Renal cortical epithelial cell (primary cell): ENCODE measurements at places on chromosomes 13 and 19. TPM values are rescaled to one million over a fixed set of nuclear protein-coding genes. Genes with fewer than 3 reads are reported as not detected.

FZR1 gene
- total RNA-seq: 45.1 and 60.3 TPM in 2 replicates

KHSRP gene
- 69.5 and 175 TPM in 2 replicates for total RNA-seq

IZUMO4 gene
- total RNA-seq: 0.89 and 3.5 TPM in 2 replicates

TBXA2R gene
- 0.50 TPM in 1 of 2 replicates, not detected in the other for total RNA-seq

- DNase-seq: no peak
Measured at GRCh38 chr19:15185188-15185587, 15.6 kb downstream of the NOTCH3 start.

DNA sequence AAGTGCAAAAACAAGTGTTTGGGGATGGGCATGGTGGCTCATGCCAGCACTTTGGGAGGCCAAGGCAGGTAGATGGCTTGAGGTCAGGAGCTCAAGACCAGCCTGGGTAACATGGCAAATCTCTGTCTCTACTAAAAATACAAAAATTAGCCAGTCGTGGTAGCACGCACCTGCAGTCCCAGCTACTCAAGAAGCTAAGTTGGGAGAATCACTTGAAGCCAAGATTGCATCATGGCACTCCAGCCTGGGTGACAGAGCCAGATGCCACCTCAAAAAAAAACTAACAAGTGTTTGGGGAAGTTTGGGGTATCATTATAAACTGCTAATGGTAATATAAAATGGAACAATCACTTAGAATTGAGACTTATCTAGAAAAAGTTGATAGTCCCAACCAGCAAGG, 24.6 kb downstream of the XPO4 start:
- DNase-seq: no peak

- DNase-seq: no peak
Measured at GRCh38 chr19:28472843-28473242, 740.1 kb downstream of the UQCRFS1 start.

GRCh38 chr19:33767898-33768413, 28.7 kb upstream of the KCTD15 start:
- no peak for DNase-seq

DNA sequence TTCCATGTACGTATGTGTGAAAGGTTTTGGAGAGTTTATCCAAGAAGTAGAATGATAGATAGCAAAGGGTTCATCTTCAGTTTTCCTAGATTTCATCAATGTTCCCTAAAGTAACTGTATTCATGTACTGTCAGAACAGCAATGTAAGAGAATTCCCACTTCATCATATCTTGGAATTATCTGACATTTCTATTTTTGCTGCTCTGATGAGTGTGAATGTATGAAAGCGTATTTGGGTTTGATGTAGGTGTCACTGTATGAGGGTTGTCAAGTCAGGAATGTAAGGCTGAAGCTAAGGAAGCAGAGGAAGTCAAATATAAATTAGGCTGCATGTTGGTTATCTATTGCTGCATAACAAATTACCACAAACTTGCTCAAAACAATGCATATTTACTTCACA, 7.2 kb upstream of the KATNAL1 start:
- DNase-seq: no peak

DNA sequence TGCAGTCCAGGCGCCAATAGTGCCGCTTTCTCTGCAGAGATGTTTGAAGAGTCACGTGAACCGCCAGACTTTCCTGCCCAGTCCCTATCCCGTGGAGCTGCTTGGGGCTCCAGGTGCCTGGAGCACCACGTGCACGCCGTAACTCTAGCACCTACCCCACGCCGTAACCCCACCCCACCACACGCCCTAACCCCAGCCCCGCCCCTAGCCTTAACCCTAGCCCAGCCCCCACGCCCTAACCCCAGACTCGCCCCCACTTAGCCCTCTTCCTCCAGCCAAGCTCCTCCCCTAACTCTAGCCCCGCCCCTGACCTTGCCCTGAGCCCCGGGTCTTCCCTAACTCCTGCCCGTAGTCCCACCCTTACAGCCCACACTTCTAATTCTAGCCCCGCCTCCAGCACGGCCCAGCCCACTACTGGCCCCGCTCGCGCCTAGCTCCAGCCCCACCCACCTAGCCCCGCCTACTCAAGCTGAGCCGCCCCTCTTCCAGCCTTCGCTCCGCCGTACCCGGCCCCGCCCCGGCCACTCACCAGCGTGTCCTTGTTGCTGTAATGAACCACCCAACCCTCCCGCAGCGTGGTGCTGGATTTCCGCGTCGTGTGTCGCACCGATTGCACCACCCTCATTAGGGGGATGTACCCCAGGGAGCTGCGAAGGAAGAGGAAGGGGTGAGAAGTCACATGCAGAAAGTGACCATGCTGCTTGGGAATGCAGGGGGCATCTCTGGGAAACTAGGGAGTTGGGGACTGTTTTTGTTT, 19.5 kb downstream of the PRKD2 start:
- DNase-seq: peak; percentile 57

GRCh38 chr13:70430256-70430655, 322.0 kb upstream of the KLHL1 start:
- no peak for DNase-seq

DNA sequence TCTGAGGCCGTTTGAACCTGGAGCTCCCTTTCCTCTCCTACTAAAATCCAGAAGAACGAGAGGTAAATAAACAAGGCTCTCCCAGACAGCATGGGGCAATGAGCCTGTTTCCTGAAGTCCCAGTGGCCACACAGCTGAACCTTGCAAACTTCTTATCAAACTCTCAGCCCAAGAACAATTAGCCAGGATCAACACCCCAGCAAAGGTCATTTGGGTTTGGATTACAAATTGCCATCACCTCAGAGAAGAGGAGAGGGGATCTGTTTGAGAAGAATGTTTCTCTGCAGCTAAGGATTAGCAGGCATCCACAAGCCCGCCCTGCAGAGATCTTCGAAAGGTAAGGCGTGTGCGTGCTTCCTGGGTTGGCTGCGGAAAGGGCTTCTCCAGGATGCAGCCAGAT, 201.9 kb upstream of the SOX1 start:
- DNase-seq: no peak

DNA sequence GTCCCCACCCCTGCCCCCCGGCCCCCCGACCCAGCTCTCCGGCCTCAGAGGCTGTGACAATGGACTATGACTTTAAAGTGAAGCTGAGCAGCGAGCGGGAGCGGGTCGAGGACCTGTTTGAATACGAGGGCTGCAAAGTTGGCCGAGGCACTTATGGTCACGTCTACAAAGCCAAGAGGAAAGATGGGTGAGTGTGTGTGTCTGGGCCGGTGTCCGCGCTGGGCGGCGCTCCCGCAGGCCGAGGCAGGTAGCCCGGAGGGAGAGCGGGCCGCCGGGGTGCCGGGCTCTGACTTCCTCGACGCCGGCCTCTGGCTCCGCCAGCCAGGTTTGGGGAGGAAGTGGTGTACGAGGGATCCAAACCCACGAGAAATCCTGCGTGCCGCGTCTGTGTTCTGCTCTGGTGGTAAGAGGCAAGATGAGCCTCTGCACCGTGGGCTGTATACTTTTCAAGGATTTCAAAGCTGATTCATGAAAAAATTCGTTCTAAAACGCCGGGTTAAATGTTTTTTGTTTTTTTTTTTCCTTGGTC, 718 bp downstream of the CDK8 start:
- DNase-seq: peak; percentile 24

DNA sequence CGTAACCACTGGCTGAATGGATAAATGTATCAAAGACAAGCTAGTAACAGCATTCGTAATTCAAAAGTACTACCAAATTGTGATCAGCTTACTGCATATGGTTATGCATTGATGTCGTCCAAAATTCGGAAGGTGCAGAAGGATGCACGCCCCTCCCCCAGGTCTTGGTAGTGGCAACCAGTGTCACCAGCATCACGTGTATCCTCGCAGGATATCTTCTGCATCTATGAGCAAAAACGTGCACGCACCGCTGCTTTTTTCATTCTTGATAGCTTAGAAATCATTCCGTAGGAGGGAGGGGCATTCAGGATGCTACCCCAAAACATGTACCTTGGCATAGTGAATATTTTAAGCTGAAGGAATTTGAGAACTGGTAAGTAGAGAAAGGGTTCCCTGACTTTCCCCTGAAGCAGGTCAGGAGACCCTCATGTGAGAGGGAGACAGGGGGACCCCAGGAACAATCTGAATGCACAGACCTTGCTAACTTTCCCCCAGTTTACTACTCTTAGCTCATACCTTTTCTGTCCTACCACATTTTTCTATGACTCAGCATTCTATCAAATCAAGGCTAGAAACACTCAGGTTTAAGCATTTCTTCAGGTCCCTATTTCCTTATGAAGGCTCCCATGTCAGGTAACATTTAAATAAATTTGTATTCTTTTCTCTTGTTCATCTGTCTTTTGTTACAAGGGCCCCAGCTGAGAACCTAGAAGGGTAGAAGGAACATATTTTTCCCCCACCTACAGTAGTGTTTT, 61.2 kb upstream of the TM9SF2 start:
- DNase-seq: peak; percentile 32

DNA sequence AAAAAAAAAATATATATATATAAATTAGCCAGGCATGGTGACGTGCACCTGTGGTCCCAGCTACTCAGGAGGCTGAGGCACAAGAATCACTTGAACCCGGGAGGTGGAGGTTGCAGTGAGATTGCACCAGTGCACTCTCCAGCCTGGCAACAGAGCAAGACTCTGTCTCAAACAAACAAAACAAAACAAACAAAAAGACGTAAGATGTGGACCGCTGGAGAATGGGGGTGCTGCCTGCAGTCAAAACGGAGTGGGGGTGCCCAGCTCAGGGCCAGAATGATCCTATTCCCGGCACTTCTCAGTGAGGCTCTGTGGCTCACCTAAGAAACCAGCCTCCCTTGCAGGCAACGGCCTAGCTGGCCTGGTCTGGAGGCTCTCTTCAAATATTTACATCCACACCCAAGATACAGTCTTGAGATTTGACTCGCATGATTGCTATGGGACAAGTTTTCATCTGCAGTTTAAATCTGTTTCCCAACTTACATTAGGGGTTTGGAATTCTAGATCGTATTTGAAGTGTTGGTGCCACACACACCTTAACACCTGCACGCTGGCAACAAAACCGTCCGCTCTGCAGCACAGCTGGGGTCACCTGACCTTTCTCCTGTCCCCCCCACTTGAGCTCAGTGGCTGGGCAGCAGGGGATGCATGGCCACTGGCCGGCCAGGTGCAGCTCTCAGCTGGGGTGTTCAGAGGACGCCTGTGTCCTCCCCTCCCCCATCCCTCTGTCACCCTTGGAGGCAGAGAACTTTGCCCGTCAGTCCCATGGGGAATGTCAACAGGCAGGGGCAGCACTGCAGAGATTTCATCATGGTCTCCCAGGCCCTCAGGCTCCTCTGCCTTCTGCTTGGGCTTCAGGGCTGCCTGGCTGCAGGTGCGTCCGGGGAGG, at the start of gene F7:
F7 (plus strand) TSS at position 760 of the 889 bp plus-strand sequence; CDS start at position 811, 51 bp downstream.
- no peak for DNase-seq

- DNase-seq: no peak
Measured at GRCh38 chr13:20754009-20754408, 19.8 kb downstream of the EEF1AKMT1 start.

- peak; percentile 19 for DNase-seq
Measured at GRCh38 chr13:98089246-98089645, 53.6 kb upstream of the FARP1 start.

GRCh38 chr19:13208672-13209483, 58.7 kb downstream of the IER2 start:
- DNase-seq: no peak

DNA sequence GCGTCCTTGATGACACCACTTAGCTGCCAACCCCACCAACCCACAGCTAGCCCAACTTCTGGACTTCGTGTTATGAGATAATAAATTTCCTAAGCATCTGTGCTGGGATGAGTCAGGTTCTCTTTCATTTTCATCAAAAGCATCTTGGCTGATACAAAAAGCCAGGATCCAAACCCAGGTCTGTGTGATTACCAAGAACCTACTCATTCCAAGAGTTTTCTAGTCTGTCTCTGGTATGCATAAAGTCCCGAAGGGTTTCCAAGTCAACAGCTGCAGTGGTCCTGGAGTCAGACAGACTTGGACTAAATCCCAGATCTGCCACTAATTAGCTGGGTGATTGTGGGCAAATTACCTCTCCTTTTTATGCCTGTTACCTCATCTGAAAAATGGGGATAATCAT, 55.5 kb upstream of the SERP2 start:
- peak; percentile 72 for DNase-seq

DNA sequence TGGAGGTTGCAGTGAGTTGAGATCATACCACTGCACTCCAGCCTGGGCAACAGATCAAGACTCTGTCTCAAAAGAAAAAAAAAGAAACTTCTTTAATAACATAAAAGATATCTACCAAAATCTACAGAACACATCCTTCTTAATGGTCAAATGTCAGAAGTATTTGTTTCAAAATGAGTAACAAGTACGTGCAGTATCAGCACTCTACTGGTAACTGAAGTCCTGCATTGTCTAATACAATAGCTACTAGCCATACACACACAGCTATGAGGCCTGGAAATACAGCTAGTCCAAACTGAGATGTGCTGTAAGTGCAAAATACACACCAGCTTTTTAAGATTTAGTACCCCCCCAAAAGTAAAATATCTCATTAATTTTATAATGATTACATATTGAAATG, 88.1 kb downstream of the TSC22D1 start:
- DNase-seq: no peak

DNA sequence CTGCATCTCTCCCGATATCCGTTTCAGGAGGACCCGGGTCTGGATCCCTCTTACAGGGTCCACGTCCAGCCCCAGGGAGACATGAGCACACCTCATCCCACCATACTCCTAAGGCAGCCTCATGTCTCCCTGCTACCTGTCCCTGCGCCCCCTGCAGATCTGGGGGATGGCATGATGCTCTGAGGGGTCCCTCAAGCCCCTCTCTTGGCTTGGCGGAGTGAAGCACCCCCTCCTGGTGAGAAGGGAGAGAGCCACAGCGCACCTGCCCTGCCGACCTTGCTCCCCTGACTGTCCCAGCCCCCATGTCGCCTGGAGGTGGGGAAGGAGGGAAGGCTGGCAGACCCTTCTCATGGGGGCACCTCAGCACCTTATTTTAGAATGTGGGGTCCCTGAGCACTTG, 21.5 kb upstream of the ARHGEF7 start:
- no peak for DNase-seq

- no peak for DNase-seq
Measured at GRCh38 chr13:23560571-23561089, 9.6 kb upstream of the TNFRSF19 start.

DNA sequence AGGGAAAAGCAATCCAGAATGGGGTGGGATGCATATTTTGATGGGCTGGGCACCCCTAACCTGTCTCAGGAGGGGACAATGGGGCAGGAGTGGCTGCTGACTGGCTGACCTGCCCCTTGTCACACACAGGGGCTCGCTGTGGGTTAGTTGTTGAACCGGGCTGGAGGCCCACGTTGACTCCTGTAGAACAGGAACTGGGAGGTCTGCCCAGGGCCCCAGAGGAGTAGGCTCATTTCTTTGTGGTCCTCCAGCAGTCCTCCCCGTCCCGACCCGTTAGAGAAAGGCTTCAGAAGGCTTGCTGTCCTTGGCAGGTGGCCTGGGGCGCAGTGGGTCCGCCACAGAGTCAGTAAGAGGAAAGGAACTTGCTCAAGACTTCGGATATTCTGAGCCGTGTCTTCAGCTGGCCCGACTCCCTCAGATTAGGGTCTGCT, 70.1 kb downstream of the COL4A1 start:
- DNase-seq: no peak

DNA sequence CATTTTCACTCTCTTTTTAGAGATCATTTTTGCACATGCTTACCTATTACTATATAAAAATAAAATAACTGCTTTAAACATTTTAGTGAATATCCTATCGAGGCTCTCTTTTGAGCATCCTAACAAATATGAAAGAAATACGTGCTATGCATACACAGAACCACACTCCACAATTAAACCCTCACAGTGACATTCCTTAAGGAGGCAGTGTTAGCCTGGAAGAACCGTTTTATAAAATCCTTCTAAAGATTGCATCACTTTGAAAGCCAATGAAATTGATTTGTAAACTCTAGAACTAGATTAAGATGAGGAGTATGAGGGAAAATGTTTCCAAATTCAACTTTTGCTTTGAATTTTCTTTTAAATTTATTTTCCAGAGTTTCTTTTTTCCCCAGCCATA, 11.1 kb upstream of the ENOX1 start:
- DNase-seq: no peak

- peak; percentile 29 for DNase-seq
Measured at GRCh38 chr13:20127262-20127561, 33.6 kb downstream of the GJA3 start.
